Coronary artery (tissue), 2 donors: ENCODE measurements at places on chromosomes 3 and 15.
A peak's percentile ranks its signal among the peaks of the same experiment; 100 is the strongest.

DNA sequence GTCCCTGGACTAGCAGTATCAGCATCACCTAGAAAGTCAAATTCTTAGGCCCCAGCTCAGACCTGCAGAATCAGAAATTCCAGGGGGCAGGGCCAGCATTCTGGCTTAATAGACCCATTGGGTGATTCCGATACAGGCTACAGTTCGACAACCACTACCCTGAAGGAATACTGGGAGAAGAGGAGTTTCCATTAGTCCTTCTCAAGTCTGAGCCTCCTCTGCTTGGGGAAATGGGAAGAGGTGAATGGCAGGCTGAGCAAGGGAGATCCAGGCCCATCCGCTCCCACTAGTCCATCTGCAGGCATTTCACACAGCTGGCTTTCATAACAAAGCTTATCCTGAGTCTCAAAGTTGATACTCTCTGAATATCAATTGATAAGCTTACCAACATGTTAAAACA lies 69.1 kb downstream of the MECOM start:
- DNase-seq, result no peak

DNA sequence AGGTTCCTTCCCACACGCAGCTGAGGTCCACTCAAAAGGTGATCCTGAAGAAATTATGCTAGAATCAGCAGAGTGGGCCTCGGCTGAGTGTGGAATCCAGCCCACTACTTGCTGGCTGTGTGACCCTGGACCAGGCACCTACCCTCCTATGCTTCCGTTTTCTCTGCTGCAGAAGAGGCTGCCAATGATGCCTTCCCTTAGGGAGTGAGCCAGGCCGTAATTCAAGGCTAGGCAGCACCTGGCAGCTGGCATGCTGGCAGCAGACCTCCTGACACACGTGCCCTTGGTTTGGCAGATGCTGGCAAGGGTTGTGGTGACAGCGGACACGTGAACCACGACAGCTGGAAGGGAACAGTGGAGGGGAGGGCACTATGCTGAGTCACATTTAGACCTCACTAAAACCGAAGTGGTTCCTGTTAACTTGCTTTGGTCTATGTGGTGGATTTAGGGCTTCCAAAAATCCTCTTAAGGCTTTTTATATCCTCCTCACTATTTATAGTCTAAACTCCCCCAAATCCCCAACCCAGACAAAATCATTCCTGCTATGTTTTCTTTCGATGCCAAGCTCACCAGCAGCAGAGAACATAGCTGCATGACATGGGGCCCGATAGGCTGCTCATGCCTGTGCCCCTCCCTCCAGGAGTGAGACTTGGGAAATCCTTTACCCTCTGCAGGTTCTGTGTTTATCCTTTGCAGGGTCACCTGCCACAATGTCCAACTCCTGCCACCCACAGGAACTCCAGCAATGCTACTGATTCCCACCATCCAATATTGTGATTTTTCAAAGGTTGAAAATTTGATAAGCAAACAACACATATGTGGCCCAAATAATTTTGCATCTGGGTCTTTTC lies 10.6 kb upstream of the PCSK6 start:
- no peak for DNase-seq

DNA sequence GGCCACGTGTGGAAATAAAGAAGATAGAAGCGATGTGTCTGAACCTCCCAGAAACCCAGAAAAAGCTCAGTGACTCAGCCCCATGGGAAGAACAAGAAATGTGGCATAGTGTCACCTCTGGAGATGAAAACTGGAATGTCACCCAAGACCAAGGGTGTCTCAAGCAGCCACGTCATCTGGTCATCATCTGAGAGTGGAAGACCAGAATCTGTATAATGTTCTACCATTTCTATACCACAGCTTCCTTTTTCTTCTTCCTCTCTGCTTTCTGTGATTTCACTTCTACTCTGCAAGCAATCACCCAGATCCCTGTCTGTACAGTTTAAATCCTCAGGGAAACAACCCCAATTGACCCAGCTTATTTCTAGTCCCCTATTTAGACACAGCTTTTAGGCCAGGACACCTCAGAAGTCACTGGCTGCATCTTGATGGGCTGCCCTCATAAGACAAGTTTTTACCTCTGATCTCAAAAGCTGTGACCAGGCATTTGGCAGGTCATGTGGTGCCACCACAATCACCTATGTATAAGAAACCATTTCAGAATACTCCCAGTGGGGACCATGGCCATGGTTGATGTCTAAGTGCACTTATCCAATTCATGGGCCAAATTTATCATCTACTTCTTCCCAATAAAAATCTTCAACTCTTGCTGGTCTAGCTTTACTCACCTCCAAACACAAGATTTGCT lies 278.5 kb upstream of the UMPS start:
- DNase-seq, result no peak

- no peak for DNase-seq
Measured at GRCh38 chr3:56758539-56758981, 43.2 kb downstream of the ARHGEF3 start.

GRCh38 chr3:177182352-177182751 lies 14.9 kb downstream of the TBL1XR1 start:
- no peak for DNase-seq

- no peak for DNase-seq
Measured at GRCh38 chr15:98786717-98787116, 138.4 kb downstream of the IGF1R start.

DNA sequence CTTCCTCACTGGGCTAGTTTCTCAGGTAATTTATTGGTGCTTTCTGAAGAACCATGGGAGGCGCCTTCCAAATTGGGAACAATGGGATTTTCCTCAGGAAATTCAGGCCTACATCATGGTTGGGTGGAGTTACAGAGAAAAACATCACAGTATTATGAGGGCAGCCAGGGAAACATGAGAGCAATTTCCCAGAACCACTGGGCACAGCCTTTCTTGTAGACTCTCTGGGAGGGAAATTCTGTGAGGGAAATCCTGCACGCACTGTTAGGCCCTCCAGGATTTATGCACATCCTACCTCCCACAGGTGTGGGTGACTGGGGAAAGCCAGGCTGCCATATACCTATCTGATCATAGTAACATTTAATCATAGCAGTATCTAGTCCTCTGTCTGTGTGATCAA lies 13.2 kb downstream of the POPDC2 start:
- no peak for DNase-seq

DNA sequence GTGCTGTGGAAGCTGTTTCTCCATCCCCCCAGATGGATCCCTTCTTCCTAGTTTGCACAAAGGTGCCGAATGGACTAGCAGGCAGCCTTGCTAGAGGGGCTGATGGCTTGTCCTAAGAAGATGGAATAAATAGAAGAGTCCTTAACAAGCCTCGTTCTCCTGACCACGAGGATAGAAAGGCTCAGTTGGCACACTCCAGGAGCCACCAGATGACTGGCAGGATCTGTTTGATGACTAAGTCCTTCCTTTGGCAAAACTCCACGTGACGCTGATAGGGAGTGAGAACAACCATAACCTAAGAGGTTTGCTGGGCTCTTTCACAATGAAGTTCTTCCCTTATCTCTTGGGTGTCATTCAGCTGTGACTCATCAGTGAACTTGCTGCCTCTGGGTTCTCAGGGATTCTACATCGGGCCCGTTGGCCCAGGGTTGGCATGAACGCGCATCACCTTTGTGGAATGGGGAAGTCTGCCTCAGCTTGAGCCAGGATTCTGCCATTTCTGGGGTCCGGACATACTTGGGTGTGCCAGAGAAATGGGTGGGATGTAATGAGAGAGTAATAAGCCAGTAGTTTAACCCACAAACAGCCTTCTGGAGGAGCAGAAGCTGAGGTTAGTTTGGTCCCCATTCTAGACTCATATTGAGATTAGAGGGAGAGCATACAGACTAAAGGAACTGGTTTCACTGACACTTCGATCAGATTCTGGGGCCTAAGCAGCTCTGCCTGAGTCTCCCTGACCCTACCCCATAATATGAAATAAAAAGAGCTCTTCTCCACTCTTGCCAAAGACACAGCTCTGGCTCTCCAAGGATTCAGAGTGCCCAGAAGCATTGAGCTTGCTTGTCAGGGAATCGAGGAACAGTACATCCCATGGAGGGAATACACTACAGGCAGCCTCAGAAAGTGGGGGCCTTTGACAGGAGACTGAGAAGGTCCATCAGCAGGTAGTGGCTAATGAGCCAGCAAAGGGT lies 2.0 kb upstream of the MELTF start:
- peak; percentile 90 for DNase-seq

DNA sequence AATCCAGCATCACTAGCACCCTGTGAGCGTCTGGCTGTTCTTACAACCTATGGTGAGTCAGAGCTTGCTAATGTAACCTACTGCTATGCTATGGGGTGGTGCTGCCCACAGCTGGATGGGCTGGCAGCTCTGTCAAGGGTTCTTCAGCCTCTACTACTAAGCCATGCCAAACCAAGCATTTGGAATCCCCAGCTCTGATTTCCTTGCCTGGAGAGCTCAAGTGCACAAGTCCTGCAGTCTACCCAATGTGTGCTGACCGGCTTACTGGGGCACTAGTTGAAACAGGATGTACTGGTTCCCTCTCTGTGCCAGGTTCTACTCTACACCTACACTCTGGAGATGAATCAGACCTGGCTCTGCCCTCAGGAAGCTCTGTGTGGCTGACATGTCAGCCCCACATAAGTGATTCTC lies 4.2 kb downstream of the TEX264 start:
- no peak for DNase-seq

GRCh38 chr15:70356919-70357318 lies 259.2 kb upstream of the TLE3 start:
- peak; percentile 58 for DNase-seq

DNA sequence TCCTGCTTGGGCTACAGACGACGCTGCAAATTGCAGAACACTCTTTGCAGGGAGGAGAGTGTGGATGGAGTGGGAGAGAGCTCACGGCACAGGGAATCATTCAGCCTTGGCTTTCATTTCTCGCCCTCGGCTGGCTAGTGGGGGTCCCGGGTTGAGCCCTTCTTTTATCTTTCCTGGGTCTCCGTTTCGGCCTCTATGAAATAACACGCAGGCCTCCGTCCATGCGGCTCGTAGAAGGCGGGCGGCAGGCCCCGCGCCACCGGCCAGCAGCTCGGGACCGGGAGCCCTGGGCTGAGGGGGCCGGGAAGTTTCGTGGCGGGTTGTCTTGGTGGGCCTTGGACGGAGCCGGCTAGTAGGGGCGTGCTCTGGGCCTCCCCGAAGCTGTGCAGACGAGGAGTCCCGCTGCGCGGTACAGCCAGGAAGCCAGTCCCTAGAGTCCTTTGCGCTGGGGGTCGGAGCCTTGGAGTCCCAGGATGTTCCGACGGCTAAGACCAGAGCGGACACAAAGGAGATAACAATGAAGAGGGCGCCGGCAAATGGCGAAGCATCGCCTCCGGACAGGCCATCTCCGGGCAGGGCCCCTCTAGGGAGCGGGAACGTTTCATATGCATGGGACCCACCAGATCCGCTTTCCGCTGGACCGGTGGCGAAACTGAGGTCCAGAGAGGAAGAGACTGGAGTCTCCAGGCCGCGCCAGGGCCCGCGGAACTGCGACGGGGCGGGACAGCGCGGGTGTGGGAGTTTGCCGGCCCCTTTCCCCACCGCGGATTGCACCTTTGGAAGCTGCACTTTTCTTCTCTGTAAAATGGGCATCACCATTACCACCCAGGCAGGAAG lies 4.3 kb downstream of the RNU6-1 start:
- DNase-seq, result no peak

DNA sequence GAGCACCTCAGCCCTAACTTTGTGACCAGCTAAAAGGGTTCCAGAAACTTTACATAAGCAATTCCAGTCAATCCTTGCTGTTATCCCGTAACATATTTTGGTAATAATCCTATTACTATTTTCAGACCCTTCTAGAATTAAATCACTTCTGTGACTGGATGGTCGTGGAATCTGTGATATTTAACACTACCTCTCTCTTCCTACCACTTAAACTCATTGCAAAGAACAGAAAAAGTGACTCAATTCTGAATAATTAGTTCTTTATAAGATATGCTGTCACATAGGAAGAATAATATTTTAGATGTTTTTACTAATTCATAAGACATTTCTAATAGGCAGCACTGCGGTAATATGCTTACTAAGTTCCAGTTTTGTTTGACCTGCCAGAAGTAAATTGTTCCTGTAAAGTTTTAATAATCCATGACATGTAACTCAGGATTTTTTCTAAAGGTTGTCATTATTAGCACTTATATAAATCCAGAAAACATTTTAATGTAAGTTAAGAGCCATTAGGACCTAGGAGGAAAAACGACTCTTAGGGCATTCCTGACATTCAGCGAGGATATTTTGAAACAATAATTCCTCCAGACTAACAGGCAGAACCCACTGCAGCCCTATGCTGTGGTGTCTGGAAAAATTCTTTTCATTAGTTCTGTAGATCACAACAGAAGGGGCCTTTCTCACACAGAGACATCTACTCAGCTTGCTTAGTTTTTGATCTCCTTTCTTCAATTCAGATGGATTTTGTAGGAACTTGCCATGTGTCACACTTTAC lies 113.3 kb upstream of the MBNL1 start:
- DNase-seq, result no peak

DNA sequence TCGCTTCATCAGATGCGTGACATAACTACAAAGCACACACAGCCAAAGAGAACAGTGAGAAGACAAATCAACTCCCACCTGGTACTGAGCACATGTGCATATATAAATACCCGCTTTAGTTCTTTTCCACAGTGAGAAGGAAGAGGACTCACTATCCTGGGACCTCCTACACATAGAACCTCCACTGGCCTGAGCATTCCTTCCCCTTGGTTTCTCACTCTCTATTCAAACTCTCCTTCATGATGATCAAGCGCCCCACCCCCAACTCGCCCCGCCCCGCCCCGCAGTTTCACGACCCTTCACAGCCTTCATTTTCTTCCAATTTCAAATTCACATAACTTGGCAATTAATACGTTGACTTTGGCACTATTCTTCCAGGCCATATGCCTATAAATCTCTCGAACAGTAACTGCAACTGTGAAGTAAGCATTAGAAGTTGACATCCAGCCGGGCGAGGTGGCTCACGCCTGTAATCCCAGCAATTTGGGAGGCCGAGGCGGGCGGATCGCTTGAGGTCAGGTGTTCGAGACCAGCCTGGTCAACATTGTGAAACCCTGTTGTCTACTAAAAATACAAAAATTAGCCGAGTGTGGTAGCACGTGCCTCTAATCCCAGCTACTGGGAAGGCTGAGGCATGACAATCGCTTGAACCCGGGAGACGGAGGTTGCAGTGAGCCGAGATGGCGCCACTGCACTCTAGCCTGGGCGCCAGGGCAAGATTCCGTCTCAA lies 1.1 kb downstream of the RPS17 start:
- no peak for DNase-seq
